ENCODE measurements at places on chromosomes 3 and 15.

DNA sequence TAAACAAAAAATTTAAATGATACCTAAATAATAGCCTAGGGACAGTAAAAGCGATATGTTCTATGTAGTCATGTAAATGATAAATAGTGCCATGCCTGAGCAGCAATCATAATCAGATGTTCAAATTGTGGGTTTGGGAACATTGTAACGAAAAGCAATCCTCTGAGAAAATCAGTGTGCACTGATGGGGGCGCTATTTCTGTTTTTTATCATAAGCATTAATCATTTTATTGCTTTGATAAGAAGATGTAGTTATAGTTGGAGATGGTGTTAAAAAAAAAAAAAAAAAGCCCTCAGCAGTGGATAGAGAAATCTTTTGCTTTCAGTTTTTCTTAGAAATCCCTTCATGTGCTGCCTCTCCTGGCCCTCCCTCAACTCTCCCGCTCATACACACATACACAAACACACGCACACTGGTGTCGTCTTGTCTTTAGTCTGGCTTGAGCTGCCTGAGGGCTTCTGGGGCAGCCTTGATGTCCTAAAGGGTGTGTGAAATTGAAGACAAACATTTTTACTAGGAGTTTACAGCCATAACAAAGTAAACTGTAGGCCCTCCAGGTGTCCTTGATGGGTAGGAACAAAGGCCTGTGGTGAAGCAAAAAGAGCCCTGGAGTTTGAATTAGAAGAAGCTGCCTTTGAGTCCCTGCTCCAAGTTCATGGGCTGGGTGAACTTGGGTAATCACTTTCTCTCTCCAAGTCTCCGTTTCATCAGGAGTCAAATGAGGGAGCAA is 428.1 kb downstream of the SOX2 start:
- no peak for DNase-seq

DNA sequence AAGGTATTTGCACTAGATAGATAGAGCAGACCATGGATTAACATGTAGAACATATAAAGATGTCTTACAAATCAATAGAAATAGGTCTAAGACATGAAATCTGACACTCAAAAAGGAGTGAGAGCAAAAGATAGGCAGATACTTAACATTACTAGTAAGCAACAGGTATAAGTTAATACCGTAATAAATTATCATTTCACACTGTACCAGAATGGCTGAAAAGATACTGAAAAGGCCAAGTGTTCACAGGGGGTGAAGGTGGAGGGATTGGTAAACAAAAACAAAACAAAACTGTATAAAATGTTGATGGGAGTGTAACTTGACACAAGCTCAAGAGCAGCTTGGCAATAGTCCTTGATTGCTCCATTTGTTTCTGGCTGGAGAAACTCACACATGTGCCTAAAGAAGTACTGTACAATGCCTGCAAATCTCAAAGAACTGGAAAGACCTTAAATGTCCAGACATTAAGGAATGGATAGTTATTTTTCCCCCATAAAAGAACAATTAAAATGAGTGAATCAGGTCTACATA is 3.5 kb downstream of the NSMCE3 start:
- no peak for DNase-seq

DNA sequence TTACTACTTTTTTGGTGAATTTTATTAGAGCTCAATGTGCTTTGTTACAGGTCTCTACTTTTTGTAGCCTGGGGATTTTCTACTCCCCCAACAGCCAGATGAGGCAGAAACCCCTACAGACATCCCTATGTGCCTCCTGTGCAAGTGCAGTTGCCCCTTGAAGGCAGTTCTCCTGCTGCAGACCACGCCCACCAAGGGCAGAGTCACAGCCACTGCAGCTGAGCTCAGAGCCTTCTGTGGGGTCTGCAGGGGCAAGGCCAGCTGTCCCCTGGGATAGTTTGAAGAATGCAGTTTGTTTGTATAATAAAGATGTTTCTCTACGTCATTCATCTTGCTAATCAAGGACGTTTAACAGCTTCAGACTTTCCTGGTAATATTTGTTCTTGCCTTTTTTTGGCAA is 76.8 kb downstream of the NPAP1 start:
- DNase-seq = no peak

- no peak for DNase-seq
Measured at GRCh38 chr3:76765511-76765910, 274.4 kb upstream of the ROBO2 start.

- no peak for DNase-seq
Measured at GRCh38 chr3:149224736-149225594, 3.3 kb upstream of the CP start.

- DNase-seq = no peak
Measured at GRCh38 chr3:191372122-191372521, 41.8 kb upstream of the UTS2B start.

DNA sequence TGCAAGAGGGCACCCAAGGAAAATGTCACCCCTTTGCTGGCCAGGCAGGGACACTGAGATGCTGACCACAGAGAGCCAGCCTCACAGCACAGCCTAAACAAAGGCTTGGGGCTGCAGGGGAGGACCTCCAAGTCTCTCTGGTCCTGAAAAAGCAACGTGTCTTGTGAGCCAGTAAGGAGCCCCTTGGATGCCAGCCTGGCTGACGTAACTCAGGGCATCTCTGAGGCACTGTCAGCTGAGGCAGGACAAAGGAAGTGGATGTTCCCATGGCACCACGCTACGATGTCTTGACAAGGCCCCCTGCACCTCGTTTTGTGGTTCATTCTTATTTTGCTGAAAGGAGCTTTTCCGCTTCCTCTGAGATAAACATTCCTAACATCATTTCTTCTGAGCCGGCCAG is 160.7 kb downstream of the OR4M2 start:
- DNase-seq = no peak

DNA sequence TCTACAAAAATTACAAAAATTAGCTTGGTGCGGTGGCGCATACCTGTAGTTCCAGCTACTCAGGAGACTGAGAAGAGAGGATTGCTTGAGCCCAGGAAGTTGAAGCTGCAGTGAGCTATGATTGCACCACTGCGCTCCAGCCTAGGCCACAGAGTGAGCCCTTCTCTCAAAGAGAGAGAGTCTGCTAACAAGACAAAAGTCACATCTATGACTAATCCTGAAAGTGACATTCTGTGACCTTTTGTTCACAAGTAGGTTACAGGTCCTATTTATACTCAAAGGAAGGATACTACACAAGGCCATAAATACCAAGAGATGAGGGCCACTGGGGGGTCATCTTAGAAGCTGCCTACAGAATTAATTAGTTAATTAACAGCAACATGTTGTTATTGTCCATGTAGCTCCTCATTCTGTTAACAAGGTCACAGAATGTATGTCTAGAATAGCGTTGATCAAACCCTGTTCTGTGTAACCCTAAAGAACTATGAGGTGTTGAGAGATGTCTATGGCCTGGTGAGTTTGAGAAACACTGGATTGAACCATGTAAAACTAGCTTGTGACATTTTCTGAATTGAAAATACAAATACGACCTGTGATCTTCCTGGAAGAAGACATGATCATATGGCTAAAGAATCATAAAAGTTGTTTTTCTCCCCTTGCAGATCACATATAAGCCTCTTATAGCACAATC is 97.0 kb downstream of the SAMMSON start:
- DNase-seq = no peak

Data from Right ventricle myocardium inferior (tissue), 1 donor.